ENCODE measurements at places on chromosomes 16 and 17.

DNA sequence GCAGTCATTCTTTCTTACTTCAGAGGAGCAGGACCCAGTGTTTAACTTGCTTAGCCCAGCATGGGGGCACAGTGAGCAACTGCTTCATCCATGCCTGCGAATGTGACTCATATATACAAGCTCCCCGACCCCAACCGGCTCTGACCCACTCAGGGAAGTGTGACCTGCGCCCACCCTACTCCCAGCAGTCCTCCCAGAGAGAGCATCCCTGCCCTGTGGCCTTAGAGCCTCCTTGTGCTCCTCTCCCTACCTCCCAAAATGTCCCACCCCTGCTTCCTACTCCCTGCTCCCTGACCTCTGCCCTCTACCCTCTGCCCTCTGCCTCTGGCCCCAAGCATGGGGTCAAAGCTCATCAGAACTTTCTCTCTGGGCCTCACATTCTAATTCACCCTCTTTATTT is 46.9 kb upstream of the DLX4 start:
- no peak for DNase-seq

- DNase-seq: no peak
Measured at GRCh38 chr16:14063618-14064581, 7.2 kb upstream of the MRTFB start.

DNA sequence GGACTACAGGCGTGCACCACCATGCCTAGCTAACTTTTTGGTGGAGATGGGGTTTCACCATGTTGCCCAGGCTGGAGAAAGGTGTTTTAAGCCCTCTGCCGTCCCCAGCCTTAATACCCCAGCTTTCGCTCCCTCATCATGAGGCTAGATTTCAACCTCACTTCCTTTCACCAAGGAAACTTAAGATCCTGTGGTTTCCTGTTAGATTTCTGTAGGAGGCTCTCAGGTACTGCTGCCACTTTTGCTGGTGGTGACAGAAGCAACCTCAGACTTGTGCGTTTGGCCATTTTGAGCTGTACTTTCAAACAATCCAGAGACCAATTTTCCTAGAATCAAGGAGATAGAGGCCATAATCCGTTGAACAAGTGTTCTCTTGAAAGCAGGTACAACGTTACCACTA is 36.2 kb downstream of the MPHOSPH6 start:
- no peak for DNase-seq

GRCh38 chr16:73956587-73957494 is 339.8 kb upstream of the PSMD7 start:
- DNase-seq: peak; percentile 71

- DNase-seq: no peak
Measured at GRCh38 chr17:29383686-29384085, 6.5 kb upstream of the TAOK1 start.

- no peak for DNase-seq
Measured at GRCh38 chr16:14024283-14024682, 46.8 kb upstream of the MRTFB start.

- no peak for DNase-seq
Measured at GRCh38 chr16:502179-502943, 25.2 kb upstream of the CAPN15 start.

DNA sequence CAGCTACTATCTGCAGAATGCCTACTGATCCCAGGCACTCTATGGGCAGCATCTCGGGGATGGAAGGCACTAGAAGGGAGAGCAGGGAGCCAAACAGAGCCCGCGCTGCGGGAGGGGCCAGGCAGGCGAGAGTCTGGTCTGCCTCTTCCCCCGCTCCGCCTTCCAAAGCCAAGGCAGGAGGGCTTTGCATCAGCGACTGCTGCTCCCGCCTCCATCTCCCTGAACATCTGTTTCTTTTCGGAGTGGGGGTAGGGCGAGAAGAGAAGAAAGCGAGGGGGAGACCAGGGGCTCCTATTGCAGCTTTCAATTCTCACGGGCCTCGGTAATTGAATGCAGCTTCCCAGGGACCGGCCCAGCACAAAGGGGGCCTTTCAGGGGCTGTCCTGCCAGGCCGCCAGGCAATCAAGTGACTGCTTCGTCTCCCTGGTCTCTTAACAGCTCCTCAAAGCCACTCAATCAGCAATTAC is 31.4 kb upstream of the CDC42EP4 start:
- DNase-seq: peak; percentile 94

GRCh38 chr16:4980691-4981090 is 22.6 kb downstream of the SEC14L5 start:
- no peak for DNase-seq

GRCh38 chr16:1338855-1339675 is 5.6 kb downstream of the BAIAP3 start:
- DNase-seq: no peak

- no peak for DNase-seq
Measured at GRCh38 chr17:1251866-1252608, 18.2 kb upstream of the BHLHA9 start.

DNA sequence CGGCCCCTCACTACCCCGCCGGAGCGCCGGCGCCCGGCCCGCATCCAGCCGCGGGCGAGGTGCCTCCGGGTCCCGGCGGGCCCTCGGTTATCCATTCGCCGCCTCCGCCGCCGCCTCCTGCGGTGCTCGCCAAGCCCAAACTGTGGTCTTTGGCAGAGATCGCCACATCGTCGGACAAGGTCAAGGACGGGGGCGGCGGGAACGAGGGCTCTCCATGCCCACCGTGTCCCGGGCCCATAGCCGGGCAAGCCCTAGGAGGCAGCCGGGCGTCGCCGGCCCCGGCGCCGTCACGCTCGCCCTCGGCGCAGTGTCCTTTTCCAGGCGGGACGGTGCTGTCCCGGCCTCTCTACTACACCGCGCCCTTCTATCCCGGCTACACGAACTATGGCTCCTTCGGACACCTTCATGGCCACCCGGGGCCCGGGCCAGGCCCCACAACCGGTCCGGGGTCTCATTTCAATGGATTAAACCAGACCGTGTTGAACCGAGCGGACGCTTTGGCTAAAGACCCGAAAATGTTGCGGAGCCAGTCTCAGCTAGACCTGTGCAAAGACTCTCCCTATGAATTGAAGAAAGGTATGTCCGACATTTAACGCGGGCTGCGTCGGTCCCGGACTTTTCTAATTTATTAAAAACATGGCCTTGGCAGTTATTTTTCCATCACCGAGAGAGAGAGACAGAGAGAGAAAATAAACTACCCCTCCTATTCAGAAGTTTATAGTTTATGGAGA is 2.8 kb downstream of the IRX5 start:
- peak; percentile 78 for DNase-seq

DNA sequence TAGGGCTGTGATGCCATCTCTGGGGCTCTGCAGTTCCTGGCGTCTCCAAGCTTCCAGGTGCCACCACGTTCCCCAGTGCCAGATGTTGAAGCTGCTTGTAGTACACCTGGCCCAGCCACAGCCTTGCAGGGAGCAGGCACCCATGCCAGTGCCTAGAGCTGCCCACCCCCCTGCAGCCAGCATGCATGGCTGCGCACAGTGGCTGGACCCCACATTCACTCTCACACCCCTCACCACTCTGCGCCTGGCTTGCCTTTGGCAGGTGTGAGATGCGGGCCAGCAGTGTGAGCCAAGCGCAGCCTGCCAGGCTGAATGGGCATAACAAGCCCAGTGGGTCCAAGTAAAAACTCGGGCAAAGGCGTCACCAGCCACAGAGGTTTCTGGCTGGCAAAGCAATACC is 75.4 kb upstream of the CHMP6 start:
- DNase-seq: no peak

GRCh38 chr17:40427002-40427491 is 9.4 kb upstream of the TOP2A start:
- no peak for DNase-seq

- no peak for DNase-seq
Measured at GRCh38 chr16:24721830-24722238, 7.6 kb upstream of the TNRC6A start.

GRCh38 chr17:81529437-81529803 is 1.2 kb downstream of the FSCN2 start:
- no peak for DNase-seq

- DNase-seq: no peak
Measured at GRCh38 chr16:72480911-72481310, 309.0 kb upstream of the PMFBP1 start.

GRCh38 chr17:49633250-49633649 is 44.6 kb downstream of the SPOP start:
- DNase-seq: no peak

DNA sequence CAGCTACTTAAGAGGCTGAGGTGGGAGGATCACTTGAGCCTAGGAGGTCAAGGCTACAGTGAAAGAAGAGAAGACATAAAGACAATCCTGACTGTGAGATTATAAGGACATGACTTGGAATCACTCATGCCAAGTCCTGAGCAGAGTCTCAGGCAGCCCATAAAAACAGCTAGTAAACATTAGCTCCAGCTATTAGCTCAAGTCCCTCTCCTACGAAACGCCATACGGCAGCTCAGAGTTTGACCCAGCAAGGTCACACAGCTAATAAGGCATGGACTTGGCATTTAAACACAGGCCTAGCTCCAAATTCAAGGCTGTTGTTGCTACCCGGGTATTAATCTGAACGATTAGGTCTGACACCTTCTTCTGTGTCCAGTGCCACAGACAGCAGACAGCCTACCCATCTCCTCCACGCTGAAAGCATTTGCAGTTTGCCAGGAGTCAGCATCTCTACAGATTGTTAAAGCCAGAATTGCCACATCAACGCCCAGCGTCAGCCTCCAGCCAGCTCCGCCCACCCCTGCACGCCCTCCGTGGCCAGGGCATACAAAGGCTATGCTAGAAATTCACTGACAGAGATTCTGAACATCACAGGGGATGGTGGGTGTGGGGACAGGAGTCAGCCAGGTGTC is 9.9 kb upstream of the TMEM114 start:
- no peak for DNase-seq

- no peak for DNase-seq
Measured at GRCh38 chr17:76565728-76566612, 19.7 kb downstream of the ST6GALNAC2 start.

- DNase-seq: no peak
Measured at GRCh38 chr17:81513372-81513752, 763 bp upstream of the ACTG1 start.

GRCh38 chr17:73069164-73069770 is 23.2 kb downstream of the SLC39A11 start:
- no peak for DNase-seq

GRCh38 chr16:26214581-26215174 is 522.9 kb downstream of the HS3ST4 start:
- no peak for DNase-seq

DNA sequence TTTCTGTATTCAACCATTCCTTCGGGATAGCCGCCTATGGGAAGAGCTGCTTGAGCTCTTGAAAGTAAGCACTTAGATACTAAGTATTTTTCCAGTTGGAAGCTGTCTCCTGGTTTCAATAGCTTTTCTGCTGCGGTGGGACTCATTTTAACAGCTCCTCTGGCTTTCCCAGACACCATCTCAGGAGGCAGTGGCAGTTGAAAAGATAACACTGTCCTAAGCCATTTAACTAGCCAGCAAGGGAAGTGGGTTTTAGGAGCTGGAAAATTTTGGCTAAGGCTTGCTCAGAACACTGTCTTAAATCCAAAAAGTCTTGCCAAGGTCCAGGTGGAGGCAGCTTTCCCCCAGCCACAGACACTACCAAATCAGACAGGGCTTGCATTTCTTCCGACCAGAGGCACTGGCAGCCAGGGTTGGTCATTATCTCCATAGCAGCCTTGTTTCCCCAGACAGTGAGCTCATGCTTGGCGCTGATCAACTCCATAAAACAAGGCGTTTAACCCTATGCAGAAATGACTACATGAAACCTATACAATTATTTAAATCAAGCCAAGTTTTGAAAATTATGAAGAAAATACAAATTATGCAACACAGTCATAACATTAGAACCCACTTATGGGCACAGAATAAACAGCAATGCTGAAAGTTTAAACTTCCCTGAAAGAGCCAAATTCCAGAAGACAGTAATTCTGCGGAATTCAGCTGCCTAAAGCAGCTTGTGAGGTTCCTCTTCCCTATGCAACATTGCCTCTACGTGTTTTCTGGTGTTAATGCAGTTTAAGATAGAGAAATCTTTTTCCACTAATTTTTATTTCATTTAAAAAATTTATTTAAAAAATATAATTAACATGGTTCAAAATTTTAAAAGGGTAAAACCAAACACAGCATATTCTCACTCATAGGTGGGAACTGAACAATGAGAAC is 25.0 kb downstream of the GABARAPL2 start:
- no peak for DNase-seq

DNA sequence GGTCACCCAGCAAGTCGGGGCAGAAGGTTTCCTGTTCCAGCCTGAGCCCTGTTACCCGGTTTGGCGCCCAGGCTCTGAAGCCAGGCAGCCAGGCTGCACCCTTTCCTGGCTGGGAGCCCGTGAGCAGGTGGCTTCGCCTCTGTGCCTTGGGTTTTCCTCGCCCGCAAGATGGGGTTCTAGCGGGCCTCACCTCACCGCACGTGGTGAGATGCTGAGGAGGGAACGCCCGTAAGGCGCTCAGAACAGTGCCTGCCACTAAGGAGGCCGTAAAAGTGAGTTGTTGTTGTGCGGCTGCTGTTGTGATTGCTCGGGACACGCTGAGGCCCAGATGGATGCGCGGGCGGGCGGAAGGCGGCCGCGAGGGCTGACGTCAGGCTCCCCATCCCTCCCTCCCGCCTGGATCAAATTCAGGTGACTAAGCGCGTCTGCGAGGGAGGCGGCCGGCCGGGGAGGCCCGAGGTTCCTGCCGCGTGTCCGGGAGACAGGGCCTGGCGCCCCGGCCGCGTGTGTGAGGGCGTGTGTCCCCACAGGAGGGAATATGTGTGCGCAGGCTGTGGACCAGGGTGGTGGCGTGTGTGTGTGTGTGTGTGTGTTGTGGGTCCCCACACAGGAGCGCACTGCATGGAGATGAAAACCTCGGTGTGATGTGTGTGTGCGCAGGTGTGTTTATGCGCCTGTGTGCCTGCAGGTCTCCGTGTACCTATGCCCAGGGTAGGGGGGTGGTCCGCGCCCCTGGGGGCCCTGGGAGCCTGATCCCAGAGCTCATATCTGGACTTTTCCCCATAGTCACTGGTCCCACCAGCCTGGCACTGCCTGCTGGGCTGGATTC is 4.3 kb downstream of the CAMKK1 start:
- DNase-seq: peak; percentile 77

DNA sequence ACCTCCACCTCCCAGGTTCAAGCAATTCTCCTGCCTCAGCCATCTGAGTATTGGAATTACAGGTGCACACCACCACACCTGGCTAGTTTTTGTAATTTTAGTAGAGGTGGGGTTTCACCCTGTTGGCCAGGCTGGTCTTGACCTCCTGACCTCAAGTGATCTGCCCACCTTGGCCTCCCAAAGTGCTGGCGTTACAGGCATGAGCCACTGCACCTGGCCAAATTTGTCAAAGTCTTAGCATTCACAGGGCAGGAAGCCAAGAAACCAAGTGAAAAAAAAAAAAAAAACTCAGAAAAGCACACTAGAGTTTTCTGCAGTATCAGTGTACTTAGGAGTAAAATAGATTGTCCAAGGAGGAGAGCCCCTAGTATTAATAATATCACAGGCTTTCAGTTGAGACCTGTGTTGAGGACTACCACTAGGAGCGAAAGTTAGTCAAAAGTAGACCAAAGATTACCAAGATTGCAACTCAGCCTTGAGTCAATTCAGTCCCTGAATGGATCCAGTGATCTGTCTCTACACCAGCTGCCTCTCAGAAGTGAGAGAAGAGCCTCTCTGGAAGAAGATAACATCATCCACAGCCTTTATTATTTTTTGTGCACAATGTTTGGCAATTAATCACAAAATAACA is 159.7 kb downstream of the CEP112 start:
- DNase-seq: no peak

GRCh38 chr16:20829536-20829935 is 23.2 kb downstream of the REXO5 start:
- no peak for DNase-seq

GRCh38 chr16:19717314-19717713 is 713 bp downstream of the KNOP1 start:
- DNase-seq: no peak

- peak; percentile 25 for DNase-seq
Measured at GRCh38 chr17:71168053-71168741, 952.6 kb upstream of the SOX9 start.

- DNase-seq: no peak
Measured at GRCh38 chr16:10579575-10579964, 828 bp downstream of the EMP2 start.
